ENCODE measurements at places on chromosomes 16 and 17.

- DNase-seq: no peak
These were observed 48.7 kb downstream of the CPPED1 start for GRCh38 chr16:12754824-12755543.

- DNase-seq: no peak
These were observed 17.1 kb downstream of the NME3 start for GRCh38 chr16:1754204-1754603.

- DNase-seq: no peak
These were observed 36.2 kb downstream of the CDRT4 start for GRCh38 chr17:15431196-15431595.

DNA sequence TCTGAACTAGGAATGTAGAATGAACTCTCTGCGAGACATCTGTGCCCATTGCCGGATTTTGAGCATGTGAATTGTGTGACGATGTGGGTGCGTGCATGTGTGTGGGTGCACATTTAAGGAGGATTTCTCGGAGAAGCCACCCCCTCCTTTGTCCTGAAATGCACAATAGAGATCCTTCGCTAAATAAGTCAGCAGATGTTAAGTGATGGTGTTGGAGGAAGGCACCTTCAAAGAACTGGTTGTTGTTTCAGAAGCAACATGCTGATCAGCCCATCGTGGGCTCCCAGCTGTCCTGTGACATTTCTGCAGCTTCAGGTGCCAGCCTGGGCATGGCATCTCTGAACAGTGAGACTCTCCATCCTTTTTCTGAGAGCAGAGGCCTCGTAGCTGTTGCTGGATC is 194.9 kb downstream of the MSI2 start:
- no peak for DNase-seq

DNA sequence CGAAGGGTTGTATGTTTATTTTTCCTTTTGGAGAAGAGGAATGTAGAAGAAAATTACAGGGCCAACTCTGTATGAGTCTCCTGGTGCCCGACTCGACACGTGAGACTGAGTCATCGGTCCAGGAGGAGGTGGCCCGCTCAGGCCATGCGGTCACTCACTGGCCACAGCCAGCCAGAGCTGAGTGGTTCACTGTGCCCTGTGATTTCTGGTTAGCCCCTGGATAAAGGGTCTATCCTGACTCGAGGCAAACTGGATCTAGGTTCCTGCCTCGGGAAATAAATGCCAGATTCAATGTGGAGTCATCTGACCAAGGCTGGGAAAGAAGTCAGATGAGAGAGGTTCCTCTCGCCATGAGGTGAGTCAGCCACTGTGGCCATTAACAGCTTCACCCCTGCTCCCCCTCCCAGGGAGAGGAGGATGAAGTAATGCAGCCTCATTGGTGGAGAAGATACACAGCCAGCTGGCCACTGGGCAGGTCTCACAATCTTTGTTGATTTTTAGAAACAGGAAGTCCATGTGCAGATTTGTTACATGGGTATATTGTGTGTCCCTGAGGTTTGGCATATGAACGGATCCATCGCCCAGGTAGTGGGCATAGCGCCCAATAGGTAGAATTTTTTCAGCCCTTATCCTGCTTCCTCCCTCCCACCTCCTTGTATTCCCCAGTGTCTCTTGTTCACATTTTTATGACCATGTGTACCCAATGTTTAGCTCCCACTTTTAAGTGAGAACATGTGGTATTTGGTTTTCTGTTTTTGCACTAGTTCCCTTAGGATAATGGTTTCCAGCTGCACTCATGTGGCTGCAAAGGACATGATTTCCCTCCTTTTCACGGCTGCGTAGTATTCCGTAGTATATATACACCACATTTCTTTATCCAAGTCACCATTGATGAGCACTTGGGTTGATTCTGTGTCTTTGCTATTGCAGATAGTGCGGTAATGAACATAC is 21.7 kb upstream of the USP36 start:
- no peak for DNase-seq

DNA sequence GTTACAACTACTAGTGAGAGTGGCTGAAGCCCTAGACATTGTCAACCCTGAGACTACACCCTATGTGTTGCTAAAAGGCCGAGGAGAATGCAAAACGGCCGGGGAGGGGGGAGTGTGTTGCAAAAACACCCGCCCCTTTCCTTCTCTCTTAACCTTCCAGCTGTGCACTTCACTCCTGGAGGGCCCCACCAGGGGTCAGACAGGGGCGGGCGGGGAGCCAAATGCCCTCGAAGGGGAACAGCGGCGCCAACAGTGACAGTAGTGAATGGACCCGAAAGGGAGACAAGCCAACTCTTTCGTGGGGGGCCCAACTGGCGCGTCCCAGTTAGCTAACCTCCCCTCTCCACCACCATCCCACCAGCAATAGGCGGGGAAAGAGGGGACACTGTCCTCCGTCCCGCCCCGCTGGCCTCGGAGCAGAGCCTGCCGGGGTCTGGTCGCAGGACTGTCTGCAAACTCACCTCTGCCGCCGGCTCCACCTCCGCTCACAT is 352 bp downstream of the MARF1 start:
- no peak for DNase-seq

All from NCI-H1048 (cell line).